ENCODE measurements at places on chromosomes 5 and 9. TPM values are rescaled to one million over a fixed set of nuclear protein-coding genes. Genes with fewer than 3 reads are reported as not detected.

DNA sequence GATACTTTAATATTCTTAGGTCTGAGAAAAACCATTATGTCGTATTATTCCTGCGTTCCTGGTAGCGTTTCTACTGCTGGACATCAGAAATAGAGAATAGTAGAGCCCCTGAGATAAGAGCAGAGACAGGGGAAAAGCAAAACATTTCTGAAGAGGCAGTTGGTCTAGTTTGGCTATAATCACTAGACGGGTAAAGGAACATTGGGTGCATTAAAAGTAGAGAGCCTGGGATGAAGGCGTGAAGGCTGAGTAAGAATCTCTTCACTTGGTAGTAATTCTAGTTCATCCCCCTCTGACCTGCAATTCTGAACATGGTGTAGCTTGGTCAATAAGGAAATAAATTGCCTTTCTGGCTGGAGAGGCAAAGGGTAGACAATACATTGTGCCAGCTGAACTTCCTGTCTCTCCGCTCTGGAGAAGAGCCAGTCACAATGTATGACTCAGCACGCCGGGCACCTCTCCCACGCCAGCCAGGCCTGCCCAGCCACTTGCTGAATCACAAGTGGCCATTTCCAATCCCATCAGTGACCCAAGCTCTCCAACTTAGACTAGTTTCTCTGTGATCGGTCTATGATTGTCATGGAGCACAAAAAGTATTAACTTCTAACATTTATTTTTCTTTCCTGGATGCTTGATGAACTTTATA is 75.4 kb downstream of the STK32A start:
- DNase-seq: no peak

DNA sequence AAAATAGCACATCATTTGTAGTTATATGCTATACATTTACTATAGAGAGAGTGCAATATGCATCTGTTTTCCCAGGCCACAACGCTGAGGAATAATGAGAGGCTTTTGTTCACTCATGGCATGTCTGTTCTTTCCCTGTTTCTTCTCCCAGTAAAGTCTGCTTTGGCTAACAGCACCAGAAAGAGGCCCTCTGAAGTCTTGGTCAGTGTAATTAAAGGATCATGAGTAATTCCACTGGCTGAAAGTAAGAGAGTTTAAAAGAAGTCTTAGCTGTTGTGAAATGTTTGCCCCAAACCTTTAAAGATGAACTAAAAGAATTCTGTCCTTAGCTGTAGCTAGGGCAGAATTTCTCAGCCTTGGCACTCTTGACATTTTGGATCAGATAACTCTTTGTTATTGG is 228.8 kb downstream of the TLE4 start:
- DNase-seq: no peak

DNA sequence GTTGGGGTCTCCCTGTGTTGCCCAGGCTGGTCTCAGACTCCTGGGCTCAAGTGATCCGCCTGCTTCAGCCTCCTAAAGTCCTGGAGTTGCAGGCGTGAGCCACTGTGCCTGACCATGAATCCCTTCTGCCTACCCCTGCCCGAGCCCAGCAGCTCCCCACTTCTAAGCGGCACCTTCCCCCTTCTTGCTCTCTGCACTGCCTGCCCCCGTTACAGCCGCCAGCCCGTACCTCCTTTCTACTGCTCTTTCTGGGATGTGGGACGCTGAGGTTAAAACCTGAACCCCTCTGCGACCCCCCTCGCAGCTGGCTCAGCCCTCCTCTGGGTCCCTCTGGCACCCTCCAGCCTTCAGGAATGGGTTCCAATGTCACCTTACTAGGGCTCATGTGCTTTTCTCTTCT is 249.6 kb downstream of the PBX3 start:
- no peak for DNase-seq

GRCh38 chr5:60826653-60827052 is 17.4 kb downstream of the ELOVL7 start:
- DNase-seq: no peak

GRCh38 chr5:40614923-40615585 is 64.7 kb upstream of the PTGER4 start:
- DNase-seq: no peak

DNA sequence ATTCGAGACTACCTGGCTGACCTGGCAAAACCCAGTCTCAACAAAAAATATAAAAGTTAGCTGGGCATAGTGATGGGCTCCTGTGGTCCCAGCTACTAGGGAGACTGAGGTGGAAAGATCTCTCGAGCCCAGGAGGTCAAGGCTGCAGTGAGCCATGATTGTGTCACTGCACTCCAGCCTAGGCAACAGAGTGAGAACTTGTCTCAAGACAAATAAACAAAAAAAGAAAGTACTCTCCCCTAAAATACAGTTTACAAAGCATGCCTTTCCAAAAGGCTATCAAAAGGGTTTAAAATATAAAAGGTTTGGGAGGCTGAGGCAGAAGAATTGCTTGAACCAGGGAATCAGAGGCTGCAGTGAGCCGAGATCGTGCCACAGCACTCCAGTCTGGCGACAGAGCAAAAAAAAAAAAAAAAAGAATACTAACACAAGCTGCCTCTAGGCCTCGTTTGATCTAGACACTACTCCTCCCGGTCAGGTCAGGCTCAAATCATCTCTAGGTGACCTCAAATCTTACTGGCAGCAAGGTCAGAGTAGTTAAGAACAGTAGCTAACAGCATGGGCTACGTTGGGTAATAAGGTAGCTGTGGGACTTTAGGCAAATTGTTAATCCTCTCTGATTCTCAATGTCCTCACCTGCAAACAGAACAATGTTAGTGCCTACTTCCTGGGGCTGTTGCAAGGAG is 9.3 kb downstream of the NAIF1 start:
- DNase-seq: no peak

DNA sequence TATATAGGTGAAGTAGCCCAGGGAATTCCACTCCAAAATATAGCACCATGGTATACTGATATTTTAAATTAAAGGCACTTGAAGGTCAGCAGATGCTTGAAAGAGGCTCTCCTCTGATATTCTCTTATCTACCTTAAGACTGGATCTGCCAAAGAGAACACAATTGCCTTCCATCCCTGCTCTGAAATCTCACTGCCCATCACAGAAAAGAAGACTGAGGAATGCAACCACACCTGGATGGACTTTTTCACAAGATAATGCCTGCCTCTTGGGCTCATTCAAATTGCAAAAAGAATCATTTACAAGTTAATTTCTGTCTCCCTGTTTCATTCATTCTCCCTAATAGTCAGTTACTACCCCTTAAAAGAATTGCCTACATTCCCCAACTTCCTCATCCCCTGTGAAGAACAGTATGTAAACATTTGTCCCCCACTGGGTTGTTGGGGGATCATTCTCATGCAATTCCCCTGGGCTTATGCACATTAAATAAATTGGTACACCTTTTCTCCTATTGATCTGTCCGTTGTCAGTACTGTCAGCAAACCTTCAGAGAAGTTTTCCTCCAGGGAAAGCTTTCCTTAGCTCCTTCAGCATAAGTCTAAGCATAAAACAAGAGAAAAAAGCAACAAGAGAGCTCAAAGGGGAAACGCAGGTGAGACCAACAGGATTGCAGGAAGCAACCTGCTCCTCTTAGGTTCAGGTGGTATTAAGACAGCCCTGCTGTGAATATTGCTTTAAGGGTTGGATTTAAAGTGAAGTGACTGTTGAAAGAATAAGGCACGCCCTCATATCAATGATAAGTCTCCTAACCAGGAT is 171.4 kb upstream of the SLC30A5 start:
- no peak for DNase-seq

GRCh38 chr9:133606708-133607025 is 2.5 kb downstream of the FAM163B start:
- no peak for DNase-seq

DNA sequence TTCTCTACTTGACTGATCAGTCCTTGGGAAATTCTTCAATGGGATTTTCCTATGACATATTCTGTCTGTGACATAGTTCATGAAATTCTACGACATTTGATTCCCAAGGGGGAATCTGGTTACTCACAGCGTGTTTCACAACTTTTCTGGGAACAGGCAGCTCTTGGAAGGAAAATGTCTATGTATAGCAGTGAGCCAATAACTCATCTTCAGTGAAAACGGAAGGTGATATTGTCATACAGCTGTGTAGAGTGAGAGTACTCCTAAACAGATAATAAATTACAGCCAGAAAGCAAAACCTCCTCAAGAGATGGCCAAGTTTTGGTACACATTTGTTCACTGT is 91.4 kb downstream of the C9orf152 start:
- DNase-seq: peak; percentile 90

DNA sequence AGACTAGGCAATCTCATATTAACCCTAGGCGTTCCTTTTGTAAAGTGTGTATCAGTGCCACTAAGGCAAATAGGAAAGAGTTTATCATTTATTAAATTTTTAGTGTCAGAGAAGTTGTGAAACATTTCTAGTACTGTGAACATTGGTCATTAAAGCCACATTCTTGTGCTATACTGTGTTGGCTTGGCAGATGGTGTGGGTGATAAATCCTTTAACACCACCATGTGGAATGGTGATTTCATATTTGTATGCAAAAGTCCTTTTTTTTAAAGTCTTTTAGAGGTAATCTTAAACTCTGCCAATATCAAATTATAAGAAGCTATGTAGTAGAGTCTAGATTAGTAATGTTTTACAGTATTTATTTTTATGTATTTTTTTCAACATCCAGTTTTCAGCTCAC is 18.1 kb downstream of the SLC12A2 start:
- no peak for DNase-seq

DNA sequence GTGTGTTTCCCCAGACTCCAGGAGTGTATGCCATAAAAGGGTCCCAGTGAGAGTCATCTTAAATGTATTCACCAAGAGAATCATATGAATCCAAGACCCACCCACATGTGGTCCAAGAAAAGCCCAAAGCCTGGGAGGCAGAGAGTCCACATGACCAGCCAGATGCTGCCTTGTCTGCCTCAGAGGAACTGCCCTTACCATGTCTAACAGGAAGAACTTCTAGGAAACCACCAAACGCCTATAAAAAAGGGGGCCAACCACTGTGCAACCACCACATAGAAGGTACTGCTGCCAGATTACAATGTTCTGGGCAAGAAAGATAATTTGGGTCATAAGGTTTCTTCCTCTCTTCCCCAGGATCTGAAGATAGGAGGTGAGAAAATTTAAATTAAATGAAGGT is 129.8 kb upstream of the SLC24A2 start:
- DNase-seq: no peak

- peak; percentile 94 for DNase-seq
Measured at GRCh38 chr5:91110686-91111085, 272.4 kb downstream of the ARRDC3 start.

DNA sequence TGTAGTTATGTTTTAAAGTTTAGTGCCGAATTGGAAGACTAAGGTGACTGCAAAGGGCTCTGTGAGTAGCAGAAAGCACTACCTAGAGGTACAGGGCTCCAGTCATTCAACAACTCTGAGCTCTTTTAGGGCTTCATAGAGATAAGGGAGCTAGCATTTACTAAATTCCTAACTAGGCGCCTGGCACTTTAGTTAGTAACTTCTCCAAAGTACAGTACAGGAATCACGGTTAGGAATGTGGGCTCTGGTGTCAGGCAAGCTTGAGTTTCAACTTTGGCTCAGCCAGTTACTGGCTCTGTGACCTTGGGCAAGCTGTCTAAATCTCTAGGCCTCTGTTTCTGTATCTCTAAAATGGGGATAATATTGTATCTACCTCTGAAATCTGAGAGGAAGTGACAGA is 115.3 kb downstream of the SLIT3 start:
- DNase-seq: no peak

DNA sequence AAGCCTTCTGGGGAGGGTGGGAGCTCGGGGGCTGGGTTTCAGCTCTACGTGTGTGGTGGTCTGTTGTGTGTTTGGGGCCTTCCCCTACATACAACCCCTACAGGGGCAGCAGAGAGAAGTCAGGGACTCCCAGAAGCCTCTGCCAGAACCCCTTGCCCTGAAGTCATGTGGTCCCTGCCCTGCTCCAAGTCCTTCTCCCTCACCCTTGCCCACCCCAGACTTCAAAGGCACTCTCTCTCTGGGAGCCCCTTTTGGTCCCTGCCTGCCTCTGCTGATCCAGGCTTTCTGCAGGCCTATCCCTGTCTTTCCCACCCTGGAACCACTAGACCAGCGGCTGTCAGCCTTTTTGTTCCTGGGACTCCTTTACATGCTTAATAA is 61.1 kb upstream of the PSD2 start:
- no peak for DNase-seq

DNA sequence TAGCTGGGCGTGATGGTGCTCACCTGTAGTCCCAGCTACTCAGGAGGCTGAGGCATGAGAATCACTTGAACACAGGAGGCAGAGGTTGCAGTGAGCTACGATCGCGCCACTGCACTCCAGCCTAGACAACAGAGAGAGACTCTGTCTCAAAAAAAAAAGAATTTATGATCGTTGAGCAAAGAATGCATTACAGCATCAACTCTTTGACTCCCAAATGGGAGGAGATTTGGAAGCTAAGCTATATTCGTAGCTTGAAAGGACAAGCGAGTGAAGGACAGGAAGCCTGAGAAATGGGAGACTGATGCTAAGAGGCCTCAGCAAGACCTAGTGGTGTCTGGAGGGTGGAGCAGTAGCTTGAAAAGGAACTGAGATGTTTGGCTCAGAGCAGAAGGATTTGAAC is 10.3 kb upstream of the CCIN start:
- DNase-seq: peak; percentile 94

- DNase-seq: no peak
Measured at GRCh38 chr5:119123280-119123679, 52.4 kb downstream of the DMXL1 start.

GRCh38 chr5:169272731-169273427 is 28.1 kb downstream of the SLIT3 start:
- DNase-seq: no peak

GRCh38 chr9:70602321-70603019 is 188.0 kb upstream of the KLF9 start:
- DNase-seq: peak; percentile 70

GRCh38 chr9:108783326-108783725 is 72.5 kb downstream of the ACTL7B start:
- DNase-seq: no peak

DNA sequence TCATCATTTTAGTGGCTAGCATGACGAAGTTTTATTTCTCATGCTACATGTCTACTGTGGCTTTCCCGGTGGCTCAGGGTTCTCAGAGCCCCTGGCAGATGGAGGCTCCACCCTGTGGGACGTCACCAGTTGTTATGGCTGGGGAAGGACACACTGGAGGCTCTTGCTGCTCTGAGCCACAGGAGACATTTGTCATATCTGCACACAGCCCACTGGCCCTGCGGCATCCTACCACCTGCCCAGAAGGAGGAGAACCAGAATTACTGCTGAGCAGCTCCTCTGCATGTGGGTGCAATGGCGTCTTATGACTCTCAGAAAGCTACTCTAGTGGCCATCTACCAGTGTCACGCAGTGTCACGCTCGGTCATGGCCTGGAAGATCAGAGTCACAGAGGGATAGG is 6.6 kb downstream of the OR13J1 start:
- no peak for DNase-seq

Gene QRFP
- polyA plus RNA-seq: 0.33 TPM

Gene TNC
- 43.4 TPM for polyA plus RNA-seq

Gene LHX3
- not detected for polyA plus RNA-seq

Gene DEPDC1B
- 3.2 TPM for polyA plus RNA-seq

Gene PCDHA5
- polyA plus RNA-seq: 0.08 TPM

Gene PTGER4
- polyA plus RNA-seq: 6.9 TPM

Gene CER1
- polyA plus RNA-seq: 0.46 TPM
